SW 1271 (cell line): ENCODE measurements at places on chromosomes 6 and 20.

- DNase-seq = no peak
Observed at GRCh38 chr6:143867236-143867635, 3.0 kb downstream of the ZC2HC1B start.

GRCh38 chr20:38302786-38303185 is 1.2 kb upstream of the BPI start:
- no peak for DNase-seq

GRCh38 chr6:157229132-157229618 is 94.1 kb downstream of the TMEM242 start:
- no peak for DNase-seq

GRCh38 chr20:32880635-32881034 is 21.9 kb downstream of the EFCAB8 start:
- DNase-seq = no peak

DNA sequence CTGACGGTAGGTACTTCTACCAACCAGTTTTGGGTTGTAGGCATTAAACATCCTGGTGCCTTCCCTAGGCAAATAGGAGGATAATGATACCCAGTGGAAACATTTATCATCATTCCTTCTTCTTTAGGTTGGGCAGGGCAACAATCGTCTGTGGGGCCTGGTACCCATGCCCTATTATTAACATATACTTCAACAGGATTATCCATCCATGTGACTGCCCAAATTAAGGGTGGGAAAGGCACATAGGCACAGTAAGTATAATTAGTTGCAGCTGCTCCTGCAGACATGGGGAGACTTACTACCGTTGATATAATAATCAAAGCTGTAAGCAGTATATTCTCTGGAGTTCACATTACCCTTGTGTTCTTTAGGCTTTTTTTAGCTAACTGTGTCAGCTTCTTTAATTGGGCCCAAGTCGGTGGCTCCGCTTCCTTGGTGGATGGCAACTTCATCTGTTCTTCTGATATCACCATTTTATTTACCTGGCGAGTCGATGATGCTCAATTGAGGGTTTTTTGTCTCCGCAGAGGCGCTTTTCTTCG is 16.8 kb downstream of the RPL7L1 start:
- no peak for DNase-seq

- DNase-seq = no peak
Observed at GRCh38 chr20:51766994-51767866, 960 bp downstream of the ATP9A start.

DNA sequence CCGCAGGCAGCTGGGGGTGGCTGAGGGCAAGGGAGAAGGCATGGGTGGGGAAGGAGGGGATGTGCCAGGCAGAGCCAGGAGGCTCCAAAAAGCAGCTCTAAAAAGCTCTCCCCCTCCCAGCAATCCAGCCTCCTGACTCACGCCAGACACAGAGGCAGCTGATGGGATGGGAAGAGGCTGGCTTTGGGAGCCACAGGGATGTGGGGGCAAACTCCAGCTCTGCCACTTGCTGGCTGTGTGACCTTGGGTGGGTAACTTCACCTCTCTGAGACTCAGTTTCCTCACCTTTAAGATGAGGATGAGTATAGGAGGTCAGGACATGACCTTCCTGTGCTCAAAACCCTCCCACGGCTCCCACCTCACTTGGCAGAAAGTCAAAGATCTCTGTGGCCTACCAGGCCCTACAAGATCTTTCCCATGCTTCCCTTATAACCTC is 148.9 kb downstream of the CEBPB start:
- DNase-seq = no peak

- no peak for DNase-seq
Observed at GRCh38 chr6:117464700-117465099, 17.8 kb upstream of the DCBLD1 start.

- DNase-seq = no peak
Observed at GRCh38 chr6:137352859-137353258, 133.7 kb upstream of the IFNGR1 start.

- DNase-seq = no peak
Observed at GRCh38 chr6:130018744-130019325, 454 bp downstream of the L3MBTL3 start.

DNA sequence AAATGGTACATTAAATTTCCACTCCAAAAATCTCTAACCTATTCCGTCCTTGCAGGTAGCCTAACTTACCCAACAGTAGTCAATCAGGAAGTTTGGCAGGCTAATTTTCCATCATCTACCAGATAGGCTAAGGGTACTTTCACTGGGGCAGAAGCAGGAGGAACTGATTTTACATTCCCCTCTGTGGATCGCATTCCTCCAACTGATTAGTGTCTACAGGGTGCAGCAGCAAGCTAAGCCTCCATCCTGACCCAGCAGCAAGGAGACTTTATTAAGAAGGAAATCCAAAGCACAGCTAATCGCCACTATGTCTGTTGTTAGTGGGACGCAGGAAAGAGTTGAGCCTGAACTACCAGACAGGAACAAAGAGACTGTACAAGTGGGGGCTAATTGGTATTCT is 143.2 kb upstream of the RUNX2 start:
- DNase-seq = no peak

GRCh38 chr20:53839423-53840176 is 230.8 kb downstream of the BCAS1 start:
- no peak for DNase-seq

DNA sequence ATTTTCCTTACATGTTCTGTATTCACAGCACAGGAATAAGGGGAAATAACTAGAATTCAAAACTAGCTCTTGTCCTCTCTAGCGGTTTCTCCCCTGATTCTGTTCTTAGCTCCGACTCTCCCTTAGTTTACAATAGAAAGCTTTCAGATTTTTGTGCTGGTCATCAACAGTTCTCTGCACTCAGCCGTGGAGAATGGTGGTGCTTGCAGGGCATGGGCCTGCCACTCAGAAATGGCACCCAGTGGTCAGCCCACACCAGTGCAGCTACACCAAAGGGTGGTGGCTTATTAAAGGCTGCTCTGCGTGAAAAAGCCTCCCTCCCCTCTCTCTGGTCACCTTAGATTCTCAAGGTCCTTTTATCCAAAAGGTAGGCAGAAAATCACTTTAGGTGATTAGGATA is 123.5 kb downstream of the SASH1 start:
- no peak for DNase-seq

DNA sequence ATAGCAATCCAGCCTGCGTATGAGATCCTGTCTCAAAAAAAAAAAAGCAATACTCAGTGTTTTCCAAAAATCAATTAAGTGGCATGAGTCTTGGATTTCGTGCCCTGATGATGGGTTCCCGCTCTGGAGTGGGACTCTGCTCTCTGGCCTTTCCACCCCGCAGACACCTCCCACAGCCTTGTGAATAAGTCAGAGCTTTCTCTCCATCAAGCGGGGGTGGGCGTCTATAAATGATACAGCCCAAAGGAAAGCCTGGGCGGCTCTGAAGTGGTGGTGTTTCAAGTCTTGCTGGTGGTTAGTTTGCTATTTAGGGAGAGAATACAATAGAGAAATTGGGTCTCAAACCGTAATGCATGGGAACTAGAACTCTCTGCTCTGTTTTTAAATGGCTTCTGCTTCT is 52.5 kb upstream of the TAGAP start:
- no peak for DNase-seq

GRCh38 chr6:37230104-37230503 is 27.5 kb upstream of the TBC1D22B start:
- no peak for DNase-seq

DNA sequence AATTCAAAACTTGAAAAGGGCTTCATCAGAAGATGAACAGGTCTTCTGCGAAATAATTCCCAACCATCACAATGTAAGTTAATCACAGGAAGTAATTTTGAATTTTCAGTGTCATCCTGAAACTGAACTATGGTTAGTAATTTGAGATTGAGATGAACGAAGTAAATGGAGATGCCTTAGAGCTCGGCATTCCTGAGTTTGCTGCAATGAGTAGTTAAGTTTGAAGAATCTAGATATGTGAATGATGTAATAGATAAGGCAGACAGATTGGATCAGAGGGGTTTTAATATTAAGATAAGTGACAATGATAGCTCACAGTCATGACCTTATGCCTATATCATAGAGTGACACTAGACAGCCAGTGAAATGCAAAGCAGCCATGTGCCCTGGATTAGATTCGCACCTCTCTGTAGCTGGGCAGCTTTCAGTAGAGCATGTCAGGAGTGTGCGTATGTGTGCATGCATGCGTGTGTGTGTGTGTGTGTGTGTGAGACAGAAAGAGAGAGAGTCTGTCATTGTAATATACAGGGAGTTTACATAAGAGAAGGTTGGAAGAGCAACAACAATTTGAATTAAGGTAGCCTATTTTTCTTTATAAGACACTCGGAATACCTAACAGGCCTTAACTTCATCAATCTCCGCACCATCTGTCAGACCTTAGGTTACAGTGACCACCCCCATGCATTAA is 233.0 kb downstream of the GMPR start:
- DNase-seq = no peak

DNA sequence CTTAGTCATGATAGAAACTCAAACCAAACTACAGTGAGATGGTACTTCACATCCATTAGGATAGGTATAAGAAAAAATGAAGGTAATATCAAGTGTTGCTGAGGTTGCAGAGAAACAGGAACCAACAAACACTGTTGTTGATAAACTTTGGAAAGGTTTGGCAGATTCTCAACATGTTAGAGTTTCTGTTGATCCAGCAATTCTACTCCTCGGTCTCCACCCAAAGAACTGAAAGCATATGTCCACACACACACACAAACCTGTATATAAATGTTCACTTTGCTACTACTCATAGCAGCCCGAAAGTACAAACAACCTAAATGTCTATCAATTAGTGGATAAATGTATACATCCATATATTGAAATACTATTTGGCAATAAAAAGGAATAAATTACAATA is 128.3 kb upstream of the CARMIL1 start:
- DNase-seq = no peak

- peak; percentile 54 for DNase-seq
Observed at GRCh38 chr6:139373154-139373927, 1.1 kb downstream of the CITED2 start.

DNA sequence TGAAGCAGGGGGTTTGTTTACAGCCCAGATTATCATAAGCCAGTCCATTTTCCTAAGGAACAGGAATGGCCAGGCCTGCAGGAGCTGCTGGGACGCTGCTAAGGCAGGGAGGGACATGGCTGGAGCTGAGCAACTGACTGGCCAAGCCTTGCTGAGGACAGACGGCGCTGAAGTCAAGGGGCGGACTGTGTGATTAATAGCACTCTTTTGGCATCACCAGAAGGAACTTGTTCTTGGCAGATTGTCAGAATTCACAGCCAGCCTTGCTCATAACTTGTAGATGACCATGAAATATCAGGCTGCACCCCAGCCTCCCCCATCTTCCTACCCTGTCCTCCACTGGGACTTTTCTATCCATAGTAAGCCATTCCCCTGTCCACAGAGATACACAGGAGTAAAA is 218.8 kb upstream of the RNF24 start:
- DNase-seq = no peak

DNA sequence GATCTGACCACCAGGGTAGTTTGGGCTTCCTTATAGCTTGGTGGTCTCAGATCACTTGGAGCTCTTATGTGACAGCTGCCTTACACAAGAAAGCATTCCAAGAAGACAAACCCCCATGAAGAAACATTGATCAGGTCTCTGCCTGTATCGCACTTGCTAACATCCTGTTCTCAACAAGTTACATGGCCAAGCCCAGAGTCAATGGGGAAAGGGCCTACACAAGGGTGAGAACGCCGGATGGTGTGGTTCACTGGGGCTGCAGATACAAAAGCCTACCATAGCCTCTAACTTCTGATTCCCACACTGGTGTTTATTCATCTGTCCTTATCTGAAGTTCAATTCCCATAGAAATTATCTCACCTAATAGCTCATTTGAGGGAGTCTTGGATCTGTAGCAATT is 235.5 kb downstream of the SYNDIG1 start:
- DNase-seq = no peak

- DNase-seq = no peak
Observed at GRCh38 chr6:29976253-29976587, 33.9 kb downstream of the HLA-A start.

- no peak for DNase-seq
Observed at GRCh38 chr6:108549741-108550140, 11.0 kb upstream of the FOXO3 start.

DNA sequence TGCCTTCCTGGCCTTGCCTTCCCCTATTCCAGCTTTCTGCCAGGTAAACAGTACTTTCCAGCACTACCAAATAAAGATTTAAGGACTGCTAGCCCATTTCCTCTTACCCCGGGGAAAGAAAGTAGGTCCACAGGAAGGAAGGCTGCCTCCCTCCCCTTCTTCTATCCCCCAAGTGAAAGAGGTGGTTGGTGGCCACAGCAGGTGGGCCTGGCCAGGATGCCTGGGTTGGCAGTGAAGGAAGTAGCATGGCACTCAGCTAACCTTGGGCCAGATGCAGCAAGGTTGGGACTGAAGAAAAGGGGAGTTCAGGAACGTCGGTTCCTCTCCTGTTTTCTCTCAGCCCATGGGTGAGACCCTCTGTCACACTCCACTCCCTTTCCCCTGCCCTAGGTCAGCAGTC is 8.9 kb downstream of the NFKBIL1 start:
- no peak for DNase-seq

DNA sequence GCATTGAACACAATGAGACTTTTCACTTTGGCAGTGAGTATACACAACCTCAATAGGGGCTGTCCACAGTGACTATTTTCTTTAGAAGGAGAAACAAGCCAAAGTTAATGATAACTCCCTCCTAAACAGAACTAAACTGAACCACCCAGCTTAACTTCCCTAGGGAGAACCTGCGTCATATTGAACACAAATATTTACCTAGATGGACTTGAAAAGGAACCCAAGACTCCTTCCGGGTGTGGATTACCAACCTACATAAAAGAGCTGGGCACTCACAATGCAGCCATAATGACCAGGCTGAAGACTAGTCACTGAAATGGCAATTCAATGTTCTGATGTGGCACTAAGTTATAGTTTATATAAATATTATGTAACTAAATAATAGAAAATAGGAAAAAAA is 160.6 kb downstream of the IBTK start:
- no peak for DNase-seq

GRCh38 chr6:168542301-168542700 is 101.3 kb downstream of the SMOC2 start:
- no peak for DNase-seq

DNA sequence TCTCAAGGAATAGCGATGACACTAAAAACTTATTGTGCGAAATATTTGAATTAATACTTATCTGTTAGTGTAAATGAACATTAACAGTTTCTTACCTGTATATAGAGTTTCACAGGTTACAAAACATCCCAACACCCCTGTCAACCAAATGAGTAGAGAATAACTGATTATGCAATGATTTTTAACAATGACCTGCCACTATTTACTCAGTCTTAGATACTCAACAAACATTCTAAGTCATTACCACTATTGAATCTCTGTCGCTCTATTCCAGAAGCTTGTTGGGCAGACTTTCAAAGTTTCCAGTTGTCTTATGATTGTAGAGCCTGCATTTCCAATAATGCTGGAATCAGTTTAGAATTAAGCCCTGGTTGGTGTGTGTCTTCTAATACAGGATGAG is 85.5 kb downstream of the RNF182 start:
- no peak for DNase-seq

DNA sequence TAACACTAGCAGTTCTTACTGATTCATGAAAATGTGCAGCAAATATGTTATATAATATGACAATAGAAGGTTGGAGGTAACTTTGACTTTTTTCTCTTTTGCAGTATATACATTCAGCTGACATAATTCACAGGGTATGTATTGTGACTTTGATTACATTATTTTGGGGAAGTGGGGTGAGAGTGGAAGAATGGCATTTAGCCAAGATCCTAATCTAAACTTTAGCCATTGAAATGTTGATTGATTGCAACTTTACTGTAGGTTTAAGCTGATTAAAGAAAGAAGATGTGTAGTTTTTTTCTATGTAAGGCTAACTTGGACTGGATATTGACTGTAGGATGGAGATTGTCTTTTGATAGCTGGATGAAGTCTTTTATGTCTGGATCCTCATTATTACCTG is 46.0 kb downstream of the MAPK14 start:
- DNase-seq = no peak
